ENCODE measurements at places on chromosomes 2 and 18. TPM values are rescaled to one million over a fixed set of nuclear protein-coding genes. Genes with fewer than 3 reads are reported as not detected.
A peak's percentile ranks its signal among the peaks of the same experiment; 100 is the strongest.

GRCh38 chr18:60372596-60372995, at the start of gene MC4R:
TSS of gene MC4R (minus strand) at chr18:60372775. CDS start at chr18:60372349, 426 bp downstream.
- DNase-seq, result peak; percentile 74
- H3K4me1 ChIP-seq, result peaks cover 22% of the 10 kb centered on the region
- no peaks in the 10 kb centered on the region for H3K36me3 ChIP-seq

DNA sequence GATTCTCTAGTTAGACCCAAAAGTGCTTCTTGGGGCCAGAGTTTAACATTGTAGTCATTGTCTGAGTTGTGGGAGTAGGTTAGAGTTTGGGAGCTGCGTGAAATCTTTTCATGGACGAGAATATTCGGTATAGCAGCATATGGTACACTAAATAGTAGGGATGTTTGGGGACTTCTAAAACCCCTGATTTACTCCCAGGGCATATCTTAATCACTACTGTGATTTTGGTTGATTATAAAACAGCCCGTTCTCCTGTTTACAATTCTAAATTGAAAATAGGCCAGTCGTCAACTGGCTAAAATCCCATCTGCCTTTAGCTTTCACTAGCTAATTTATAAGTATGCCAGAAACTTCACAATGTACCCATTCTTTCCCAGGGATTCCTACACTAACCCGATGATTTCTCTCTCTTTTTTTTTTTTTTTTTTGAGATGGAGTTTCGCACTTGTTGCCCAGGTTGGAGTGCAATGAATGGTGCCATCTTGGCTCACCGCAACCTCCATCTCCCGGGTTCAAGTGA, 44.3 kb downstream of the MOB4 start:
- H3K27ac ChIP-seq, result no peak overlapping the region
- no peaks in the 10 kb centered on the region for H3K36me3 ChIP-seq
- DNase-seq, result no peak
- H3K4me3 ChIP-seq, result no peak overlapping the region

The DNAJC10 gene
- 76.4 TPM for total RNA-seq

The PTPRN gene
- total RNA-seq, result 0.36 TPM

- H3K4me1 ChIP-seq, result peaks cover 10% of the 10 kb centered on the region
- H3K27me3 ChIP-seq, result no peaks in the 10 kb centered on the region
- no peak overlapping the region for H3K4me3 ChIP-seq
- peak; percentile 14 for DNase-seq
These were observed 60.4 kb downstream of the WDSUB1 start for GRCh38 chr2:159226059-159226461.

All from cardiac muscle cell (in vitro differentiated cells and primary cell).